ENCODE measurements at places on chromosomes 6 and 20.

DNA sequence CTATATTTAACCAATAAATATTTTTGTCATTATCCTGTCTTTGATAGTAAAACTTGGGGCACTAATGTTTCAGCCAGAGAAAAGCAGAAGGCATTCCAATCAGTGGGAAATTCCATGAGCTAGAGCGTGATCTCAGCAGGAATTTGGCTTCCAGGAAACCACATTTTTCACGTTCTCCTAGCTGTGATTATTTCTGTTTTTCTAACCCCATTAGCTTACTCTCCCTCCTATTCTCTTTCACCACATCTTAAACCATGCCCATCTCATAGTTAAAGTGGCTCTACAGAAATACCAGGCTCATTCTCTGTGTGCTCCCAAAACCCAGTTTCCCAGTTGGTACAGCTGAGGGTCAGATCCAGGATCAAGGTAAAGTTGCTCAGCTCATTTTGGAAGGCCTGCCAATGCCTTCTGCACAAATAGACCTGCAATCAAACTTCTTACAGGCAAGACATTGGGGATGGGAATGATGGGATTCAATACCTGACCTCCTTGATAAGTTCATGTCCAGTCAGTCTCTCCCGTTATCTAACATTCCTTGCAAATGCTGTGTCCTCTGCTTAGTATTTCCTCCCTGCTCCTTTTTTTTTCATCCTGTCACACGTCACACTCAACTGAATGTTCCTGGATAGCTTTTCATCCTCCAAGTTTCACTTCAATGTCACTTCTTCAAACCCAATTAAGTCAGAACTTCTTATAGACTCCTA lies 33.1 kb upstream of the TMEM30A start:
- DNase-seq, result no peak

DNA sequence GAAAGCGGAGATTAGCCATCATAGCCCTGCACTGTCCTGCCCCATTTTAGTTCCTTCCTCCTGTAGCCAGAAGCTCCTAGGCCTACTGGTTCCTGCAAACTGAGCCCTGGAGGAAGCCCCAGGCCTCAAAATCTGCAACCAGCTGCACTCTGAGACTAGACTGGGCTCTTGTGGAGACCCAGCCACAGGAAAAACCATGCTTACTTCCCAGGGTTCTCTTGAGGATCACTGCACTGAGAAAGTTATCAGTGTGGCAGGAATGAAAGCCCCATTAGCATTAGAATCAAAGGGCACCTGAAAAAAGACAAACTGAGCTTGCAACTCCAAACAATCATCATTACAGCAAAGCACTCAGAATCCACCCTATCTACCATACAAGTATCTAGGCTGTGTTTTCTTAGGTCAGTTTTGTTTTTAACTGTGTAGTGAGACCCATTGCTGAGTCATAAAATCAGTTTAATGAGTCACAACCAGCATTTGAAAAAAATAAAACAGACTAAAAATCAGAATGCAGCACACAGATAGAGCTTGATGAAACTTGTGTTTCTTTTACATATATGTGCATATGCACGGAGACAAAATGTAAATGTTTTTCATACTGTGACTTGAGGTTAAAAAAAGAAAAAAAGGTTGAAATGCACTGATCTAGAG lies 91.0 kb downstream of the UNC5CL start:
- no peak for DNase-seq

DNA sequence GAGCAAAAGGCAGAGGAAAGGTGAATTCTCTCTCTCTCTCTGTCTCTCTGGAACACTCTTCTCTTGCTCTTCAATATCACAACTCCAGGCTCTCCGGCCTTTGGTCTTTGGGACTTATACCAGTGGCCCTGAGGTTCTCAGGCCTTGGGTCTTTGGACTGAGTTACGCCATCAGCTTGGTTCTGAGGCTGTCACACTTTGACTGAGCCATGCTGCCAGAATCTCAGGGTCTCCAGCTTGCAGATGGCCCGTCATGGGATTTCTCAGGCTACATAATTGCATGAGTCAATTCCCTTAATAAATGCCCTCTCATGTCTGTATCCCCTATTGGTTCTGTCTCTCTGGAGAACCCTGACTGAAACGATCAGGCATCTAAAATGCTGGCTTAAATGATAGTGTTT lies 12.9 kb downstream of the BTN2A1 start:
- DNase-seq, result no peak

GRCh38 chr20:3630429-3630828 lies 32.8 kb downstream of the GFRA4 start:
- DNase-seq, result no peak

- no peak for DNase-seq
Measured at GRCh38 chr20:61907081-61907891, 158.4 kb downstream of the TAF4 start.

Data from esophagus muscularis mucosa (tissue), 4 donors.